Foreskin fibroblast (primary cell): ENCODE measurements at places on chromosomes 4 and X.
A peak's percentile ranks its signal among the peaks of the same experiment; 100 is the strongest.

DNA sequence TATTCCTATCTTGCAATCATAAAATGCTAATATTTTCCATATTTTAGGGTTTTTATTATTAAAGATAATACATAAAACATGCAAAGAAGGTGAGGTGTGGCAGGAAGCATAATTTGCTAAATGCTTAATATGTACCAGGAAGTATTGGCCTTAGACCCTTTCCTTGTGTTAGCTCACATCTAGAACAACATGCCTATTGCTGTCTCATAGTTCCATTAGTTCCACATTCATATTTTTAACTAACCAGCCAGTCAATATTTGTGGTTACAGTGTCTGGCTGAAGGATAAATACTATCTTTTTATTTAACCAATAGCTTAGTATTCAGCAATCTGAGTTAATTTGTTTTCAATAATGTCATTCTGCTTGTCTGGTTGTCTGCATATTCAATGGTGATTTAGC, 432.6 kb downstream of the INPP4B start:
- DNase-seq = no peak

DNA sequence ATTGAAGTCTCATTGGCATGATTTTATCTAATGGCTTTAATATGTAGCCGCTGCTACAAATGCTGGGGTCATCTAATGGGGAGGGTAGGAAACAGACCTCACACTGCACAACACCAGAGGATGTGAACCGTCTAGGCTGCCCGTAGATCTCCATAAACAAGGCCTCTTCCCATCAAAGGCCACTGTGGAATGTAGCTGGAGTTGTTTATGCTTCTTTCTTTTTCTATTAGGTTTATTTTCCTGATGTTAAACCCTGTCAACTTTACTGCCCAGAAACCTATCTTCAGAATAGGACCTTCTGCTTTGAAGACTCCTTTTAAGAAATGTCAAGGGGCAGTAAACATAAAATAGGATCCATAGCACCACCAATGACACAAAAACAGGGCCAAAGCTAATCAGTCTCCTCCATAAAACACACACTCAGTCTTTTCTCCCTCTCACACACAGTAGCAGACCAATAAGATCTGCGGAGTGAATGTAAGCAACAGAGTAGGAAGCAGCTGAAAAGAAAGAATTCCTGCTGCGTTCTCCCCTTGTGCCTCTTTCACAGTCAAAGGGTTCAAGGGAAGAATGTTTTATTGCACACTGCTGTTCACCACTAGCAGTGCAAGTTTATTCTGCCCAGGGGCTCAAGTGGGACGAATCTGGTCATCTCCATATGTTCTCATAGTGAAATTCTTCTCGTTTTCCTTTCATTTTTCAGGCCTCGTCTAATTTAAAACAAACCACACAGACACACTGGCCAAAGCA, 72.2 kb downstream of the MAML3 start:
- DNase-seq = no peak

DNA sequence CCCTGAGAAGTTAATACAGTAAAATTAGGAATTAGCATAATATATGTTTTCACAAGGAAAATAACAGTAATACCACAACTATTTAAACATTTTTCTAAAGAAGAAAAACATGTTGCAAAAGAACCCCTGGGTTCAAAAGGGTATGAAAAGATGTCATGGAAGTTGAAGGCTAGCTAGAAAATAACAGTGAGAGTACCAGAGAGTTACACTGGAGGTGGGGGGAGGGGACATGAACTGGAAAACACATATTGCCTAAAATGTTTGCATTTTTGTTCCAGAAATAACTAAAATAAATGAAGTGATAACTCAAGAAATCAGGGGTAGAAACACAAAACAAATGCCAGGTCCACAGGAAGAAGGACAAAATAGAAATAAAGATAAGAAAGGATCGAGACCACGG, 336.6 kb upstream of the MAD2L1 start:
- DNase-seq = no peak

GRCh38 chr4:72312032-72312650, 256.9 kb downstream of the ADAMTS3 start:
- peak; percentile 95 for DNase-seq

DNA sequence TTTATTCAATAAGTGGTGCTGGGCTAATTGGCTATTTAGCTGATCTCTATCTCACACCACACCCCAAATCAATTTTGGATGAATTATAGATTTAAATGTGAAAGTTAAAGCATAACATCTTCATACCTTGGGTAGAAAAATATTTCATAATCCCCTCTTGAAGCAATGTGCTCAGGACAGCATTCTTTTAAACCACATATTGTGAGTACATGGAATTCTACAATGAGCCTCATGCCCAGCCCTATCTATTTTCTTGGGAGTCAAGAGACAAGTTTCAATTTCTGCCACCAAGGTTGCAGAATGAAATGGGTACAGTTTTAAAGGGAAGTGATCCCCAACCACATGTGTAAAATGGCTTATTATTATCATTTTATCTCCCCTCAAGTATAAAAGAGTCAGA, 30.6 kb upstream of the GPRIN3 start:
- no peak for DNase-seq

- no peak for DNase-seq
These were observed 5.7 kb downstream of the GPC3 start for GRCh38 chrX:133979641-133980230.

DNA sequence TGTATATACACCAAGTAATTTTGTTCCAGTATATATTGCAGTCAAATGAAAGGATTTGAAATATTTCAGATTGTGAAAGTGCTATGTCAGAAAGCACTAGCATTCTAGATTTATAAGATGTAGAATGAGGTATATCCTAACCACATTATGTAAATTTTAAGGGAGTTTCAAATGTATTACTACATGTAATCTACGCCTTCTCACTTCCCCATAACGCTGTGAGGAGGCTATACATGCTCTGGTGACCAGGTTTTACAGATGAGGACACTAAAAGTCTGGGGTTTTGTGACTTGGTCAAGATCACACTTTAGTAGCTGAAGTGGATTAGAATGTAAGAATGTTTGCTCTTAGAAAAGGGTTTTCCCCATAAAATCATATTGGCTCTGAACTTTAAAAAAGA, 8.1 kb downstream of the ENPEP start:
- no peak for DNase-seq

- no peak for DNase-seq
These were observed 181.6 kb upstream of the NOCT start for GRCh38 chr4:138833974-138834373.

GRCh38 chr4:131441004-131441688, 1707.9 kb upstream of the PCDH10 start:
- no peak for DNase-seq

DNA sequence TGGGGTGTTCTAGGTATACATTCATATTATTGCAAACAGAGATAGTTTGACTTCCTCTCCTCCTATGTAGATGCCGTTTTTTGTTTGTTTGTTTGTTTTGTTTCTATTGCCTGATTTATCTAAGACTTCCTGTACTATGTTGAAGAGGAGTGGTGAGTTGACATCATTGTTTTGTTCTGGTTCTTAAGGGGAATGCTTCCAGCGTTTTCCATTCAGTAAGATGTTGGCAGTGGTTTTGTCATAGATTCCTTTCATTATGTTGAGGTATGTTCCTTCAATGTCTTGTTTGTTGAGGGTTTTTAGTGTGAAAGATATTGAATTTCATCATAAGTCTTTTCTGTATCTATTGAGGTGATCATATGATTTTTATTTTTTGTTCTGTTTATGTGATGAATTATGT, 401.6 kb upstream of the EPHA5 start:
- no peak for DNase-seq

- DNase-seq = no peak
These were observed 38.0 kb downstream of the HTT-AS start for GRCh38 chr4:3036131-3036952.

DNA sequence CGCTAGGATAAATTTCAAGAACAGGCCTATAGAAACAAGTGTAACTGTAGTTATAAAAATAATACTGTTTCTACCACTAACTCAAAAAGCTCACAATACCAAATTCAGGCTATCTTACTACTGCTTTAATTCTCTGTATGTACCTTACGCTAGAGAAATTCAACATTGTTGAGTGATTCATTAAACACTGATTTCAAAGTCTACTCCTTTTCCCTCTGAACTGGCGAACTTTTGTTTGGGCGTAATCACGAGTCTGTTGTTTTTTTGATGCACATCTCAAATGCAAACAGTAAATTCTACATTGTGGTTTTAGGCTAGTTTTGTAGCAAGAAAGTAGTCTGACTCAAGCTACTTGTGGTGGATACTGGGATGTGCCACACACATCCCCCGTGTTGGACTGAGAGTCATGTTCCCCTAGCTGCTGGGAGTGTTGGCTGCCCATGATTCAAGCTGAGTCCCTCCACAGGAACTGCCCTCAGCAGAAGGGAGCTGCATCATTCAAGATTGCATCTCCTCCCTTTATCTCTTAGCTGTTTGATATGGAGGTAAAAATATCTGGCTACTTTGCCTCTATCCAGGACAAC, 406.1 kb downstream of the RAPGEF2 start:
- no peak for DNase-seq

- DNase-seq = no peak
These were observed 148.6 kb downstream of the TLL1 start for GRCh38 chr4:166021617-166022016.

- DNase-seq = no peak
These were observed 127.7 kb downstream of the SLC7A11 start for GRCh38 chr4:138114434-138114833.

DNA sequence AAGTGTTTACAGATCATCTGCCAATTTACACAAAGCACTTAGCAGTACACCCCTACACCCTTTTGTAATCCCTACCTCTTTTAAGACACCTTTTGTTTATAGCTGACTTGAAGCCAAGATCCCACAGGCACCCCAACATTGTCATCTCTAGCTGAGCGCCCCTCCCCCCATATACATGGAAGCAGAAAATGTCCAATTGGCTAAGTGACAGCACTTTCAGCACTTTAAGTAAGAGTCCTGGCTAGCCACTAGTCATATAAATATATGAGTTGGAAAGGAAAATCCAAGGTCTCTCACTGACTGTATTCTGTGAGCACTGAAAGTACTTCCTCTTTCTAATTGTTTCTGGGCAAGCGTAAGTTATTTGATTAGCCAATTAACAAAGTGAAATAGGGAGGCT, 108.2 kb downstream of the NSUN7 start:
- DNase-seq = no peak

GRCh38 chr4:90950385-90950841, 823.2 kb downstream of the CCSER1 start:
- DNase-seq = no peak
